ENCODE measurements at places on chromosomes 5 and 9.

GRCh38 chr9:124551472-124552272 lies 44.5 kb upstream of the NR5A1 start:
- H3K4me1 ChIP-seq: no peaks in the 10 kb centered on the region
- DNase-seq: no peak
- H3K27ac ChIP-seq: no peak overlapping the region
- H3K4me3 ChIP-seq: no peak overlapping the region
- H3K36me3 ChIP-seq: no peaks in the 10 kb centered on the region
- no peaks in the 10 kb centered on the region for H3K27me3 ChIP-seq

- no peak overlapping the region for H3K27ac ChIP-seq
- H3K4me3 ChIP-seq: no peak overlapping the region
- peaks cover 2% of the 10 kb centered on the region for H3K27me3 ChIP-seq
- no peaks in the 10 kb centered on the region for H3K36me3 ChIP-seq
Observed at GRCh38 chr5:12246036-12246435, 341.8 kb upstream of the CTNND2 start.

DNA sequence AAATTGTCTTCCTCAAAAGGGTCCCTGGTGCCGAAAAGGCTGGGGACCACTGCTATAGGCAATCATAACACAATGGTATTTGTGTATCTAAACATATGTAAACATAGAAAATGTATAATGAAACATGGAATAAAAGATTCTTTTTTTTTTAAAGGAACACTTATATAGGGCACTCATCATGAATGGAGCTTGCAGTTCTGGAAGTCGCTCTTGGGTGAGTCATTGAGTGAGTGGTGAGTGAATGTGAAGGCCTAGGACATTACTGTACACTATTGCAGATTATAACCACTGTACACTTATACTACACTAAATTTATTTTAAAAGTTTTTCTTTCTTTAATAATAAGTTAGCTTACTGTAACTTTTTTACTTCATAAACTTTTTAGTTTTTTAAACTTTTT lies 176.4 kb downstream of the ARRDC3 start:
- H3K27ac ChIP-seq: no peak overlapping the region
- DNase-seq: no peak
- no peak overlapping the region for H3K4me3 ChIP-seq
- H3K36me3 ChIP-seq: no peaks in the 10 kb centered on the region
- no peaks in the 10 kb centered on the region for H3K4me1 ChIP-seq
- no peaks in the 10 kb centered on the region for H3K27me3 ChIP-seq

DNA sequence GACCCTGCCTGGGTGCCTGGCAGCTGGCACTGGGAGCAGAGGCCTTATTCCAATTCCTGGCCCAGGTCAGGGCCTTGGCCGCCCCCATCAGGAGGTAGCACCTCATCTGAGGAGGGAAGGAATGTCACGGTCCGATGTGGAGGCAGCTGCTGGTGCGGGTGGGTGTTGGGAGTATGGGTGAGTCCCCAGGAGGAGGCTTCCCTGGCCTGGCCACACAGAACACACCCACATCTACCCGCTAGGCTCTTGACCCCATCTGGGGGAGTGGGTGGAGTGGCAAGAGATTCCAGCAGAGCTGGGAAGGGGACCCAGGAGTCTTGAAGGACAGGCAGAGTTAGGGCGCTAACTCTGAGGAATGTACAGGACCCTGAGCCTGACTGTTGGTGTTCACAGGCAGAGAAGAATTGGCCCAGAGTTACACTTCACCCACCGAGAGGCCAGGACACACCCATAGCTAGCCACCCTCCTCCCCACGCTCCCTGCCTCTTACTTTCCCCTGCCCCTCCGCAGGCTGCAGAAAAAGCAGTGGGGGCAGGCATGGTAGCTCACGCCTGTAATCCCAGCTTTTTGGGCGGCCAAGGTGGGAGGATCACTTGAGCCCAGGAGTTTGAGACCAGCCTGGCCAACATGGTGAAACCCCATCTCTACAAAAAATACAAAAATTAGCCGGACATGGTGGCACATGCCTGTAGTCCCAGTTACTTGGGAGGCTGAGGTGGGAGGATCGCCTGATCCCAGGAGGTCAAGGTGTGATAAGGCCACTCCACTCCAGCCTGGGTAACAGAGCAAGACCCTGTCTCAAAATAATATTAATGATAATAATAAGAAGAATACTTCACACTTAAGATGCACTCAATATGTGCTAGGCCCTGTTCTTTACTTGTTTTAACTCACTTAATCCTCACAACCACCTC lies 6.0 kb downstream of the OLFML2A start:
- H3K27me3 ChIP-seq: no peaks in the 10 kb centered on the region
- DNase-seq: peak; percentile 90
- no peak overlapping the region for H3K4me3 ChIP-seq
- peaks cover 4% of the 10 kb centered on the region for H3K36me3 ChIP-seq
- H3K4me1 ChIP-seq: peaks cover 65% of the 10 kb centered on the region
- H3K27ac ChIP-seq: peak overlapping the region; percentile 84

DNA sequence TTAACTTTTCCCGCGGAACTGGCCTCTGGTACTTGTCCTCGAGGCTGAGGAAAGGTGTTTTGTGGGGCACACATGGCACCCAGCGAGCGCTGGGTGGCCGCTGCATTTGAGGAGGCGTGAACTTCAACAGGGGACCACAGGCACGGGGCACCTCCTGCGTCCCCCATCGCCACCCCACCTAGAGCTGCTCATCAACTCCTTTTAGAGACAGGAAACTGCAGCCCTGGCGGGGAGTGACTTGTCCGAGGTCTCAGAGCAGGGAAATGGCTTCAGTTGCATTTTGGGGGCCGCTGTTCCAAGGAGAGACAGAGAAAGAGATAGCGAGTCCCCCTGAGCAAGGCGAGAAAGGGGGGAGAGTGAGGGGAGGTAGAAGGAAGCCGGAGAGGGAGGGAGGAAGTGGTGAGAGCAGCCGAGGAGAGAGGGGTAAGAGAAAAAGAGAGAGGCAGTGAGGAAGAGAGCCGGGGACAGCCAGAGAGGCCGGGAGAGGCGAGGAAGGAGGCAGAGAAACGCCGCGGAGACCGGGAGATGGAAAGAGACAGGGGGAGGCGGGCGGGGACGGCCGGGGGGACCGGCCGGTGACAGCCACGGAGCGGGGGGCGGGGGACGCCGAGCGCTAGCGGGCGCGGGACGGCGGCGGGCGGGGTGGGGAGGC lies 12.5 kb upstream of the LHX2 start:
- H3K36me3 ChIP-seq: peaks cover 3% of the 10 kb centered on the region
- no peak for DNase-seq
- H3K27me3 ChIP-seq: peaks cover 90% of the 10 kb centered on the region
- H3K4me3 ChIP-seq: peak overlapping the region; percentile 75
- H3K27ac ChIP-seq: no peak overlapping the region

- no peak for DNase-seq
- no peaks in the 10 kb centered on the region for H3K4me1 ChIP-seq
- H3K27ac ChIP-seq: no peak overlapping the region
- no peaks in the 10 kb centered on the region for H3K27me3 ChIP-seq
- no peak overlapping the region for H3K4me3 ChIP-seq
Observed at GRCh38 chr5:170034231-170034630, 53.9 kb upstream of the INSYN2B start.

- peaks cover 3% of the 10 kb centered on the region for H3K36me3 ChIP-seq
- no peaks in the 10 kb centered on the region for H3K27me3 ChIP-seq
- DNase-seq: no peak
- peaks cover 10% of the 10 kb centered on the region for H3K4me1 ChIP-seq
- H3K27ac ChIP-seq: peak overlapping the region; percentile 73
Observed at GRCh38 chr5:175590471-175590881, 67.4 kb upstream of the HRH2 start.

GRCh38 chr9:127925959-127926905 lies 4.3 kb downstream of the PIP5KL1 start:
- H3K4me1 ChIP-seq: peaks cover 19% of the 10 kb centered on the region
- no peaks in the 10 kb centered on the region for H3K27me3 ChIP-seq
- peaks cover 1% of the 10 kb centered on the region for H3K36me3 ChIP-seq
- no peak overlapping the region for H3K4me3 ChIP-seq
- DNase-seq: no peak
- no peak overlapping the region for H3K27ac ChIP-seq

DNA sequence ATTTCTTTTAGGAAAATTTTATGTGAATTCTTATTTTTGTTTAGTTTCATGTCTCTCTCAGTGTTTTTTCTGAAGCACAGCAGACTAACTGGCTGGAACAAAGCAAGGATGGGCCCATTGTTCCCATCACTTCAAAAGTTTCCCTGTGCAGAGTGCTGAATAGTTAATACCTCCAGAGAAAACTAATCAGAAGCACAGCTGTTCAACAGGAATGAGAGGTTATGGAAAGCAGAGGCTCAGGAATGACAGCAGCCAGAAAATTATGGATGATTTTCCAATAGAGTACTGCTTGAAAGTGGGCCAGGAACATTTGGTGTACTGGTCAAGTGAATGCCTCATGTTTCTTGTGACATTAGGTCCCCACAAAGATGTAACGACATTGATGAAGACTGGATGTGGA lies 173.0 kb upstream of the TARS1 start:
- H3K4me3 ChIP-seq: no peak overlapping the region
- peaks cover 31% of the 10 kb centered on the region for H3K4me1 ChIP-seq
- no peak overlapping the region for H3K27ac ChIP-seq
- DNase-seq: no peak
- peaks cover 13% of the 10 kb centered on the region for H3K36me3 ChIP-seq
- no peaks in the 10 kb centered on the region for H3K27me3 ChIP-seq

DNA sequence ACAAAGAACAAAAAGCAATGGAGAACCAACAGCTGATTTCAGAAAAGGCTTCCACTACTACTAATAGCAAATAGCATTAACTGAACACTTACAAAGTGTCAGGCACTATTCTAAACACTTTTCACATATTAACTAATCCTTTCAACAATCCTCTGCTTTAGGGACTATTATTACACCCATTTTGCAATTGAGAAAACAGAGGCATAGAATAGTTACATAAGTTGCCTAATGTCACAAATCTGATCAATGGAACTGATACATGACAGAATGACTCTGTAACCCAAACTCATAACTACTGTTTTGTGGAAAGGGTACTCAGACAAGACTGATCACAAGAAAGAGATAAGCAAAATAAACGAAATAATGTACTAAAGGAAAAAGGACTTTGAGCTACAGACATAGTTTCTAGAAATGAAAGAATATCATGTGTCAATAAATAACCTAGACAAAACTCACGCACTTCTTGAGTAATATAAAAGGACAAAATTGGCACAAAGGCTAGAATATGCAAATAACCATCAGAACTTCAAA lies 31.3 kb downstream of the ABHD17B start:
- H3K4me1 ChIP-seq: no peaks in the 10 kb centered on the region
- H3K4me3 ChIP-seq: no peak overlapping the region
- H3K27ac ChIP-seq: no peak overlapping the region
- no peak for DNase-seq

DNA sequence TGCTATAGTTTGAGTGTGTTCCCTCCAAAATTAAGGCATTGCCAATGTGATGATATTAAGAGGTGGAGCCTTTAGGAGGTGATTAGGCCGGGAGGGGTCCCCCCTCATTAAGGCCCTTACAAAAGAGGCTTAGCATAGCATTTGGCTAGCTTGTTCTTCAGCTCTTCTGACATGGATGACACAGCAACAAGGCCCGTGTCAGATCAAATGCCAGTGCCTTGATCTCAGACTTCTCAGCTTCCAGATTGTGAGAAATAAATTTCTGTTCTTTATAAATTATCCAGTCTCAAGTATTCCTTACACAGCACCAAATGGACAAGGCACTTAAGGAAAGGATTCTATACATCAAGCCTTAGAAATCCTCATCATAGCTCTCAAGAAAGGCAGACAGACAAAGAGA lies 31.8 kb downstream of the SLC38A9 start:
- DNase-seq: no peak
- no peak overlapping the region for H3K4me3 ChIP-seq
- H3K27me3 ChIP-seq: no peaks in the 10 kb centered on the region
- H3K27ac ChIP-seq: peak overlapping the region; percentile 70

GRCh38 chr9:135613946-135614805 lies 25.2 kb downstream of the GLT6D1 start:
- DNase-seq: peak; percentile 89
- H3K27me3 ChIP-seq: peaks cover 23% of the 10 kb centered on the region
- H3K36me3 ChIP-seq: no peaks in the 10 kb centered on the region
- no peak overlapping the region for H3K4me3 ChIP-seq

DNA sequence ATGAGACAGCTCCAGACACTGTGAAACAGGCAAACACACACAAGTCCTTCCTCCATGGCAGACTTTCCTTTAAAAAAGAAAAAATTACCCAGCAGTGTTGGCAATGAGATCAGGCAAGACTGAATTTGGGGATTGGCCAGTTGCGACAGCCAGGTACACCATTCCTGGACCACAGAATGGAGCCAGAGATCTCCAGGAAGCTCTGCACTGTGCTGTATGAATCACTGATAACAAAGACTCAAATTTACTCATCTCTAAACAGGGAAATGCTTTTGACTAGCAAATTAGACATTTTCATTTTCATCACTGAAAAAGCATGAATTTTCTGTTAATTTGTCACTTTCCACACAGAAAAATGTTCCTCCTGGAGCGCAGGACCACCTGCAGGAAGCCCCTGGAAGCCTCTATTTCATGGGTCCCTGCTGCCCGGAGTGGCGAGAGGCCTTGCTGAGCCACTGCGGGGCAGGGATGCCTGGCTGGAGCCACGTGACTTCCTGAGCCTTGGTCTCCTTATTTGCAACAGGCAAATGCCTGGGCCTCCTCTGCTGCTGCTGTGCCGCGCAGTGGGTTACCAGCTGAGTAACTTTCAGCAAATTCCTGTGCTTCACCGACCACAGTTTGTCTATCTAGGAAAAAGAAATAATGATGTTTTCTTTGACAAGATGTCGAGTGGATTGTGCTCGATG lies 185.9 kb upstream of the ZNF618 start:
- H3K27ac ChIP-seq: no peak overlapping the region
- no peaks in the 10 kb centered on the region for H3K36me3 ChIP-seq
- no peak for DNase-seq
- H3K27me3 ChIP-seq: peaks cover 39% of the 10 kb centered on the region
- H3K4me1 ChIP-seq: peaks cover 7% of the 10 kb centered on the region
- no peak overlapping the region for H3K4me3 ChIP-seq

GRCh38 chr5:95043234-95043633 lies 241.7 kb downstream of the MCTP1 start:
- H3K27ac ChIP-seq: no peak overlapping the region
- H3K36me3 ChIP-seq: no peaks in the 10 kb centered on the region
- H3K4me3 ChIP-seq: no peak overlapping the region
- H3K27me3 ChIP-seq: peaks cover 7% of the 10 kb centered on the region
- no peak for DNase-seq

GRCh38 chr5:69493396-69494133 lies 975 bp downstream of the OCLN start:
- peak overlapping the region; percentile 54 for H3K27ac ChIP-seq
- H3K36me3 ChIP-seq: no peaks in the 10 kb centered on the region
- peaks cover 15% of the 10 kb centered on the region for H3K27me3 ChIP-seq
- H3K4me3 ChIP-seq: peak overlapping the region; percentile 80
- H3K4me1 ChIP-seq: peaks cover 15% of the 10 kb centered on the region
- DNase-seq: no peak

DNA sequence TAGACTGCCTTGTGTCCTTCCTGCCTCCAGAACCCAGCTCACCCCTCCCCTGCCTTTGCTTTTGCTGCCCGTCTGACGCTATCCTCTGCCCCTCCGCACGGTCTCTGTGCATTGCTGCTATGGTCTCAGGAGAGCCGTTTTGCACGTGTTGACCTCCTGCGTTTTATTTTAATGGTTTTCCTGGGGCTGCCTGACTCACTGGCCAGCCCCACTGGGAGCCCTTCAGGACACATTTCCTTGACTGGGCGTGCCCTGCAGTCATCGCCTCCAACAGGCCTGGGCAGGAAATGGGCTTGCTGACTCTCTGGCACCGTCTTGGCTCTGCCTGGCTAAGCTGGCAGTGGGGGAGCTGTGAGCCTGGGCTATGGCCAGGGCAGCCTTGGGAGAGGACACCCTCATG lies 17.9 kb upstream of the ASS1 start:
- H3K4me1 ChIP-seq: peaks cover 12% of the 10 kb centered on the region
- DNase-seq: peak; percentile 79
- peak overlapping the region; percentile 77 for H3K27ac ChIP-seq
- H3K36me3 ChIP-seq: no peaks in the 10 kb centered on the region

Measured in chondrocyte (in vitro differentiated cells).